ENCODE measurements at places on chromosomes 3 and 15.

DNA sequence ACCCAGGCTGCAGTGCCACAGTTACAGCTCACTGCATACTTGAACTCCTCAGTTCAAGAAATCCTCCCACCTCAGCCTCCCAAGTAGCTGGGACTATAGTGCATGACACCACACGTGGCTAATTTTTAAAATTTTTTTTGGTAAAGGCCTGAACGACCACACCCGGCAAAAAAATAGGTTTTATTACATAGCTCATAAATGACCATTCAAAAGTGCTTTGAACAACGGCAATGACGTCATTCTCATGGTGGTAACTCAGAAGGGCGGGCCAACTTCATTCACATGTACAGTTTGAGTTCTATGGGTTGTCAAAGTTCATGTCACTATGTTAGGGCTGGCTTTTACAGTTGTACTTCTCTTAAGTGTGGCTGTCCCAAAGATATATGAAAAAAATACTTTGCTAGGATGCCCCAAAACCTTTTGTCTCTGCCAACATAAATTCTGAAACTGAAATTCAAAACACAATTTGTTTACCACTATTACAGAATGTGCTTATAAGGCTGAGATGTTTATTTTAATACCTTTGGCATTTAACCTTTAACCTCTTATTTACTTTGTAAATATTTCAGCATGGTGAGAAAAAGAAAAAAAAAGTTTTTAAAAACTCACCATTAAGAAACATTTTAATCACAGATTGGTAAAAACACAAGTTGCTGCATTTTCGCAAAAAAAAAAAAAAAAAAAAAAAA is 6.2 kb downstream of the MYO1E start:
- DNase-seq: no peak

- DNase-seq: peak; percentile 10
Measured at GRCh38 chr3:23203708-23204330, 692 bp downstream of the UBE2E2 start.

- DNase-seq: no peak
Measured at GRCh38 chr15:66359740-66360139, 3.3 kb upstream of the TIPIN start.

- no peak for DNase-seq
Measured at GRCh38 chr15:73839699-73840377, 33.5 kb upstream of the TBC1D21 start.

- DNase-seq: no peak
Measured at GRCh38 chr3:40167958-40168357, 141.5 kb upstream of the EIF1B start.

GRCh38 chr15:58410353-58410752 is 21.4 kb upstream of the LIPC start:
- peak; percentile 15 for DNase-seq

GRCh38 chr3:171168086-171168485 is 141.6 kb upstream of the SLC2A2 start:
- DNase-seq: no peak

Data from stimulated activated CD4-positive, alpha-beta T cell treated with anti-CD3 and anti-CD28 coated beads, Interleukin-1b, Interleukin-23, amount 100 ng/mL, for 48 hours (primary cell).